B cell (primary cell): ENCODE measurements at places on chromosomes 5 and 9.

DNA sequence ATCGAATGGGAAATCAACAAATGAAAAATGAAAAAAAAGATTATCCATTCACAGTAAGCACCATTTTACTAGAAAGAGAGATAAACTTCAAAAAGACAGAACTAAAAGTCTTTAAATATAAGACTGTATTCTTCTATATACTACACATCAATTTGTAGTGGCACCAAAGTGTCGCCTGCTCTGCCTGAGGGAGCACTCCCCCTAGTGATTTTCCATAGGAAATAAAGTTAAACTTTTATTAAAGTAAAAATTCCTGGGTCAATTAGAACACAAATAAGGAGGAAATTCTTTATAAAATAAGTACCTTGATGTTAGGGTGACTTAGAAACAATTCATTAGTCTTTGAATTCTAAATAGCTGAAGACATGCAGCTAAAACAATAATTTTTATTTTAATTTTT lies 9.7 kb downstream of the RAD1 start:
- no peak for DNase-seq

DNA sequence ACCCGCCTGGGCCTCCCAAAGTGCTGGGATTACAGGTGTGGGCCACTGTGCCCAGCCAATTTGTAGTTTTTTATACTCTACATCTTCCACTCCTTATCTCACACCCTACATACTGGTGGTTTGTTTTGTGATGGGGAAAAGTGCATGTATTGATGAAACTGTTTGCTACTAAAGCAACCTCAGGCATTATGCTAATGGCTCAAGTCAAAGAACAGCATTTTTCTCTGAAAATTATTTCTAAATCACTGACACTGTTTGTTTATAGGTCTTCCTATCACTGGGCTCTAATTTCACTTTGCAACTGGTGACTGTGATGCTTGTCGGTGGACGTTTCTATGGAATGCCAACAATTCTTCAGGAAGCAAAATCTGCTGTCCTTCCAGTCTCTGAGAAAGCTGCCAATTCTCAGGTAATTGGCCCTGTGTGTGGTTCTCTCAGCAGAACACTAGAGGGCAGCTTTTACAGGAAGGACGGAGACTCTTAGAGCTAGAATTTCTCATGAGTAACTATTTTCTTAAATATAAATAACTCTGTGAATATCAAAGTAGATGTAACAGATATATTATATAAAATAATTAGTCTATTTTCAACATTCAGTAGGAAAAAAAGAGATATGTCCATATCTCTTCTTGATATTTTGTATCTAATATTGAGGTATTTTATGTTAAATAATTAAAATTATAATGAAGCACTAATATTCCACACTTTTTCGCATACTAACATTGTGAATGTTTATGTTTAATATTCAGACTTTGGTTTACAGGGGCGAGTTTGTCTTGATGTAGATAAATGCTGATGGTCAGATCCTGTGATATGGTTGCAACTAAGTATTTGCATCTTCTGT lies 244.1 kb downstream of the ADGRV1 start:
- DNase-seq, result peak; percentile 6

GRCh38 chr5:176899296-176899891 lies at the start of gene HK3:
Gene HK3, minus strand, starts transcription at chr5:176899346. Its CDS starts 3,187 bp downstream, at chr5:176896159.
- DNase-seq, result no peak

DNA sequence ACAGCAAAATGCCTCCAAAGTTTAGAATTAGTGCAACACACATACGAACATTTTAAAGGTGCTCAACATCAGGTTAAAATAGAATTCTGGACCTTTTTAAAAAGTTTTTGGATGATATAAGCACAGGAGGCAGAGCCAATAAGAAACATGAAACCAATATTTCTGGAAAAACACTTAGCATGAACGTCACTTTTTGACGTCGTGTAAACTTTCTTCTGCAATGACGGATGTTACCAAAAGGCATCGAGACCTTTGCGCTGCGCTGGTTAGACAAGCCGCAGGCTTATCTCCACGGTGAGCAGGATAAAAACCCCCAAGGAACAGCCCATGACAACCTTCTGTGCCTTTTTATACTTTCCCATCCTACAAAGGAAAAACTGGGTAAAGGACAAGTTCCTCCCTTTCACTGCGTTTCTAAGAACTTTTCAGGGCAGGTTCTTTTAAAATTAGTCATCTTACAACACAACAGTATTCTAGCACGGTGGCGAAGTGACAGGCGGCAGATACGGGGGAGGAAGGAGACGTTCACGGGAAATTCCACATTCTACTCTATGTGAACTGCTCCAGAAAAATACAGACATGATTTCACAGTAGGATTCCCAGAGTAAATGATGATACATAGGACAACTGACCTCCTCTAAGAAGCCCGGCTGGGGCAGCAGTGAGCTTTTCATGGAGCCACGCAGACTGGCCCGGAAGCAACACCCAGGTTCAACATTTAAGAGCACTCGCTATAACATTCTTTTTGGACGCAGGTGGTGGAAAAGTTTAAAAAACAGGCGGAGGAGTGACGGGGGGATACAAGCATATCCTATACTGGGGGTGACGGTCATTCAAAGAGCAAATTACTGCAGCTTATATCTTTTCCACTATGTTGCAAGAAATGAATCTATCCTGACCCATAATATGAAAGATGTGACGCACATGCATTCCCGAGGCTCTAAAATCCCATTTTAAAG lies 52.4 kb downstream of the USP20 start:
- DNase-seq, result peak; percentile 70

DNA sequence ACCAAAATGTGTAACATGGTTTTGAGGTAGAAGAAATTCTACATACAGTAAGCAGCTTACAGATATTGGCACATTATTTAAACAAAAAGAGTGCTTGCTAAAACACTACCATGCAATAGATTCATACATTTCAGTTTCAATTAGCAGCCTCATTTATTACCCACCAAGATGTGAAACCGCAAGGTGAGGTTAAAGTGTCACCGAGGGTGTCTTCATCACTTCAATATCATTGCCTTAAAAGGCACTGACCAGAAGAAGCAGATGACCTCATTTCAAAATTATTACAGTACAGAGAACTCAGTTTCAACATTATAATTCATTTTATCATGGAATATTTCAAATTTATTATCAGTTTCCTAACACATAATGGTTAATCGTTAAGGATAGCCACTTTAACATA lies 302.2 kb downstream of the ISL1 start:
- no peak for DNase-seq

DNA sequence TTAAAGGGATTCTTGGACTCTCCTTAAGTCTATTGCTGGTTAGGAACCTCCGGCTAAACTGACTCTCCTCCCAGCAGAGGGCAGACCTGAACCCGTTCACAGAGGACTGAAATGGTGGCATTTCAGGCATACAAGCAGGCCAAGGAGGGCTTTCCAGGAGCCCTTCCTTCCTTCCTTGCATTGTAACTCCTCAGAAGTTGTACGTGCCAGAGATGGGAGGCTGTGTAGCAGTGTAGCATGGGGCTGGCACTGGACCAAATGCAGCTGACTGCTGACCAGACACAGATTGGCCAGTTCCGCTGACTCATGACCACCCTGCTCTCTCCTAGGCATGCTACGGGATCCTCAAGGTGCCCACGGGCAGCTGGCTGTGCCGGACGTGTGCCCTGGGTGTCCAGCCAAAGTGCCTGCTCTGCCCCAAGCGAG lies 36.4 kb downstream of the JADE2 start:
- no peak for DNase-seq

DNA sequence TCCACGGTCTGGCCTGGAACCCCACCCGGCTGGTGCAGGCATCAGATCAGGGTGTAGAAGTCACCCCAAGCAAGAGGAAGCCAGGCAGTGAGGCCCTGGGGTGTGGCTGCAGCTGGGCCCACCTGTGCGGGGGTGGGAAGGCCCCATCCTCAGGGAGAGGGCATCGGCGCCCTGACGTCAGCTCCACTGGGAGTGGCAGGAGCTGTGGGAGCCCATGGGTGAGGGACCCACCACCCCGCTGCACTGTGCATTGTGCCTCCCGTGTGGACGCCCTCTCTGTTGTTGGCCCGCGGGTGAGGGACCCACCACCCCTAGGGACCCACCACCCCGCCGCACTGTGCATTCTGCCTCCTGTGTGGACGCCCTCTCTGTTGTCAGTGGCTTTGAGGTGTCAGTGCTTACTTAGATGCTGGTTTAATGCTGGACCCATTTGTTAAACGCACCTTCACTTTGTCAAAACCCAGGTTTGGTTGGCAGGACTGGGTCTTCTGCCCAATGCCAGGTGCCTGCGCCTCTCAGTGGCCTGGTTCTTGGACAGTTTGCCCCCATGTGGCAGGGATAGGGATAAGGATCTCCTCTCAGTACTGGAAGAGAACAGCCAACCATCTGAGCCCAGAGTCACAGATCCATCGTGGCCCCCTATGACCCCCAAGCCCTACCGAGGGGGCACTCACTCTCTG lies 6.9 kb upstream of the EXOC3 start:
- no peak for DNase-seq

DNA sequence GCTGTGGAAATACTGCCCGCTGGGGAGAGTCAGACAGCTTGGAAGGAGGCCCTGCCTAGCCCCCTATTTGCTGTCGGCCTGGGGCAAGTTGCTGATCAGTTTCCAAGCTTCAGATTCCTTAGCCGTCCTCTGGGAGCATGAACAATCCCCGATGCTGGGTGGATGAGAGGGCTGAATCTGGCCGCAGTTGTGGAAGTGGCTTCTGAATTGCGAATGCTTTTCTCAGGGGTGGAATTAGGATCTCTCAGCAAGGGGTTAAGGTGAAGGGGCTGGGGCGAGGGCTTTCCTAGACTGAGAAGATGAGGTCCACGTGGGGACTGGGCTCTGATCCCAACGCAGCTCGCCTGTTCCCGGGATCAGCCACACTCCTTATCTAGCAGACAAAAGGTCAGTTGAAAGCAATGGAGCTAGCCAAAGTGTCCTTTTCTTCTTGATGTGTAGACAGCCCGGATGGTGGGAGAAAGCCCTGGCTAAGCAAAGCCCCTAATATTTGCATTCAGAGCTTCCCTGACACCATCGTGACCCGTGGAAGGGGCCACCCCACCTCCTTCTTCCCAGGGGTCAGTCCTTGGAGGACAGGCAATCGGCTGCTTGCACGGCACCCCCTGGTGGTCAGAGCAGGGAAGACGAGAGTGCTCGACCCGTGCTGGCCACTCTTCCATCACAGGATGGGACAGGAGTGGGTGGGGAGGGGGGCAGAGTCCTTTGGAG lies 54.9 kb downstream of the COL15A1 start:
- peak; percentile 61 for DNase-seq

GRCh38 chr5:110790673-110791072 lies 51.9 kb downstream of the SLC25A46 start:
- DNase-seq, result no peak

GRCh38 chr9:114080195-114080772 lies 2.2 kb upstream of the AMBP start:
- no peak for DNase-seq

DNA sequence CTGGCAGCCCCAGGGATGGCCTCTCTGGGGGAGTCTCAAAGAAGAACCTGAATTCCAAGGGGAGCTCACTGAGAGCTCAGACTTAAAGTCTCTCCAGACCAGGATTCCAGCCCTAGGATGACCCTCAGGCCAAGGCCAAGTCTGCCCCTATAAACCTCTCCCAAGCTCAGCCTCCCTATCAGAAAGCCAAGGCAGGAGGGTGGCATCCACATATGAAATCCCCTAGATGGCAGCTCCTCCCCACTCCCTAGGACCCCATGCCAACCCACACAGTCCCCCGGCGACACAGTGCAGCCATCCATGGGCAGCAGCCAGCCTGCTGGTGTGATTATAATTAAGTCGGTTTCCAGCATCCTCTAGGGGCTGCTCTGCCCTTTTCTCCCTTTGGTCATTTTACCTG lies 269.9 kb downstream of the CDK5RAP2 start:
- no peak for DNase-seq

- no peak for DNase-seq
These were observed at the start of gene PCDHGA2 for GRCh38 chr5:141338538-141339306. Gene PCDHGA2, plus strand, starts transcription at chr5:141338760.
